LNCaP clone FGC (cell line): ENCODE measurements at places on chromosomes 7 and 10.

GRCh38 chr7:131328377-131329175, 900 bp downstream of the MKLN1 start:
- DNase-seq: no peak

- no peak for DNase-seq
Observed at GRCh38 chr10:130809761-130810515, 501.6 kb downstream of the TCERG1L start.

GRCh38 chr7:100476903-100477870, 1.8 kb downstream of the TSC22D4 start:
- DNase-seq: no peak

DNA sequence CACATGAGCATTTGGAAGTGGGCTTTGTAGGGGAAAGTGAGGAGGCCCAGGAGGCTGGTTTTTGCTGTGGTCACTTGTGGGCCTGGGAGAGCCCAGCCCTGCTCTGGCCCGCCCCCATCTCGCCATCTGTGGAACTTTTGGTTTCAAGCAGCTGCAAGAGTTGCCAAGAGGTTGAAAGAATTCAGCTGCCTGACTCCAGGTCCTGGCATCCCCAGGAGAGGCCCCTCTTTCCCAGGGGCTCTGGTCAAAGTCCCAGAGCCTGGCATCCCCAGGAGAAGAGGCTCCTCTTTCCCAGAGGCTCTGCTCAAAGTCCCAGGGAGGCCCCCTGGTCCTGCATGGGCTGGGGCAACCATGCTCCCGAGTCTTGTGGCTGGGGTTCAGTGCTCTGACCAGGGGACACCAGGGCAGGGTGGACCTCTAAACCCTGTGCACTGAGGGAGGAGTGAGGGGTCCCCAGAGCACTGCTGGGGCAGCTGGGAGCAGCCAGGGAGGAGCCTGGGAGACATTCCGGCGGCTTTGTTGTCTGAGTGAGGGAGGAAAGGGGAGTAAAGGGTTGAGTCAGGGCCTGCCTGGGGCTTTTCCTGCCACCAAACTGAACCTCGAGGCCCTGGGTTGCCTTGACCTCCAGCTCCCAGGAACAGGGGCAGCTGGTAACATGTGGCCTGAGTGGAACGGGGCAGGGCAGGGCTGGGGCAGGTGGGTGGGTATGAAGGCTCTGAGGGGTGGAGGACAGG, 27.7 kb upstream of the CSGALNACT2 start:
- no peak for DNase-seq

- DNase-seq: no peak
Observed at GRCh38 chr10:28094121-28094520, 95.2 kb upstream of the ODAD2 start.

DNA sequence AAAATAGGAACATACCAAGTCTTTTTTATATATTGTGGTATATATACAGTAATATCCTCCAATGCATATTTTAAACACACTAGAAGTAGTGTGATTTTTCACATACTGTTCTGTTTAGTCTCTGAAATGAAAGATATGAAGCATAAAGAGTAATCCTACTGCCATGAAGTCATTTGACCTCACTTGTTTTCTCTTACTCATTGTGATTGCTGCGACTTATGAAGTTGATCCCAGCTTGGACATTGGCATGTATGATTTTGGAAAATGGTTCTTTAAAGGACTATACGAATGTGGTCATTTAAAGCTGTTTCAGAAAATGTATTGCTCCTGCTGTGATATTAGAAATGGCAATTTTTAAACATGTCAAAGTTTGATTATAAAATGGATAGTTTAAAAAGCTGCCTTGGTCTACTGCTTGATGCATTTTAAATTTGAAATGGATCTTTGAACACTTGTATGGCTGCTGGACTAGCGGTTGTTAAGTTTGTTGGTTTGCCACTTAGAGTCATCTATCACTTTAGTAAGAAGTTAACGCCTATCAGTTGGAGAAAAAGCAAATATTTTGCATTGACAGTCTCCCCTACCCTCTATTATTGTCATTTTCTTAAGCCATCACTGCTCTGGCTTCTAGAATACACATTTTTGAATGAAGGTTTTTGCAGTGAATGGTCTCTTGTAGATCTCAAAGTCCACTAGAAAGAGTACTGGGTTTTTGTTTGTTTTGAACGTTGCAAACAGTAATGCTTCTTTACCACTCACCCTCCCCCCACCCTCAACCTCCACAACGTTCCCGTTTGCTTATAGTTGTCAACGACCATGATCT, 881 bp upstream of the PCGF5 start:
- DNase-seq: no peak

- no peak for DNase-seq
Observed at GRCh38 chr10:101684782-101685181, 10.2 kb downstream of the FBXW4 start.

DNA sequence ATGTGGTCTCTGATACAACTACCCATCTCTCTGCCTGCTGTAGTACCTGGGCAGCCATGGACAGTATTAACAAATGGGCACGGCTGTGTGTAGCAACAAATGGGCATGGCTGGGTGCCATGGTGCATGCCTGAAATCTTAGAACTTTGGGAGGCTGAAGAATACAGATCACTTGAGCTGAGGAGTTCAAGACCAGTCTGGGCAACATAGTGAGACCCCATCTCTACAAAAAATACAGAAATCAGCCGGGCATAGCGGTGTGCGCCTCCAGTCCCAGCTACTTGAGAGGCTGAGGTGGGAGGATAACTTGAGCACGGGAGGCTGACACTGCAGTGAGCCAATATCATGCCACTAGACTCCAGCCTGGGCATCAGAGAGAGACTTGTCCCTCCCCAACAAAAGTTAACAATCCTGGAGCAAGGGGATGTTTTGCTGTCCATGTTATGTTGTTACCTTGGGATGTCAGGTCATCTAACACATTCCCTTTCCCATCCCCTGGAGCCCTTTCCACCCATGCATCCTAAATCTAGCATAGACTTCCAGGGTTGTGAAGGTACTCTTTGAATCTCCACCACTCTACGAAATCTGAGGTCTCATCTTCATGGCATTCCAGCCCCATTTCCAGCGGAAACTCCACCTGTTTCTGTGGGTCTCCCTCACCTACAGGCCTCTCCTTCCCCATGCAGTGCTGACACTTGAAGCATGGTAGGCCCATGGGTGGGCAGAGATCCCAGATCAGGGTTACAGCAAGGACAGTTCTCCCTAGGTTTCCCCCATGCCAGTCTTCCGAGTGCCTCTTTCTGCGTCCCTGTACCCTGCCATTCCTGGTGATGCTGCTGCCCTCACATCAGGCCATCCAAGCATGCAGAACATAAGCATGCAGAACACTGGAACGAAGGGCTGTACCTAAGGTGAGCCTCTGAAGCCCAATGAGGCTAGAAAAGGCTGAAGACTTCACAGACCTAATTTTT, 13.1 kb downstream of the FXYD4 start:
- DNase-seq: no peak

GRCh38 chr7:74554178-74554577, 100.5 kb downstream of the GTF2IRD1 start:
- no peak for DNase-seq

GRCh38 chr10:44325157-44325556, 59.7 kb downstream of the CXCL12 start:
- peak; percentile 59 for DNase-seq

- DNase-seq: no peak
Observed at GRCh38 chr7:82655965-82656364, 212.4 kb upstream of the CACNA2D1 start.

GRCh38 chr7:41706228-41706930, 3.5 kb upstream of the INHBA start:
- no peak for DNase-seq
